ENCODE measurements at places on chromosomes 16 and 17. TPM values are rescaled to one million over a fixed set of nuclear protein-coding genes. Genes with fewer than 3 reads are reported as not detected.
A peak's percentile ranks its signal among the peaks of the same experiment; 100 is the strongest.

The TBX21 gene
- total RNA-seq = not detected

The CCDC40 gene
- total RNA-seq = 11.8 TPM

- H3K36me3 ChIP-seq = peaks cover under 1% of the 10 kb centered on the region
- H3K27ac ChIP-seq = no peak overlapping the region
- H3K4me1 ChIP-seq = peaks cover 11% of the 10 kb centered on the region
- no peaks in the 10 kb centered on the region for H3K27me3 ChIP-seq
- DNase-seq = peak; percentile 56
These were observed 264.2 kb downstream of the MRTFB start for GRCh38 chr16:14335297-14335696.

- no peaks in the 10 kb centered on the region for H3K36me3 ChIP-seq
- no peaks in the 10 kb centered on the region for H3K27me3 ChIP-seq
- H3K27ac ChIP-seq = no peak overlapping the region
These were observed 123.4 kb downstream of the NTN1 start for GRCh38 chr17:9144502-9145249.

GRCh38 chr17:66123163-66123562 is 68.8 kb downstream of the CEP112 start:
- H3K27ac ChIP-seq = no peak overlapping the region
- no peak overlapping the region for H3K4me3 ChIP-seq
- H3K27me3 ChIP-seq = no peaks in the 10 kb centered on the region

DNA sequence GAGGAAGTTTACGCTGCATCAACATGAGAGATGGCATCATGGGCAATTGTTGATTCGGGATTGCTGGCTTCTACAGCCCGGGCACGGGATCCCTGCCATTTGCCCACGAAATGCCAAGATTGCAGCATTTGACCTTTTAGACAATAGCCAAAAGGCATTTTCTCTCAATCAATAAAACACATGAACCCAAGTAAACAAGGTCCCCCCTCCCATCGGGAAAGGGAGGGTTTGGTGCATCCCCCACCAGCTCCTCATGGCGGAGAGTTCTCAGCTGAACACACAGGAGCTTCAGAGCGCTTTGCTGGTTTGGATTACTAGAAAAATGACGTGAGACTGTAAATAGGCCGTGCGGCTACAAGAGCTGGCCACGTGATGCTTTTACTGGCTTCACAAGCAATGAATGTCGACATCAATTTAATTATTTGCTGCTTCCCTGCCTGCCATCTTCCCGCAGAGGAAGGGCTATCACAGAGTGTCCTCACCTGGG is 147.6 kb downstream of the C16orf95 start:
- no peak overlapping the region for H3K27ac ChIP-seq
- peaks cover 7% of the 10 kb centered on the region for H3K27me3 ChIP-seq
- H3K4me3 ChIP-seq = no peak overlapping the region

DNA sequence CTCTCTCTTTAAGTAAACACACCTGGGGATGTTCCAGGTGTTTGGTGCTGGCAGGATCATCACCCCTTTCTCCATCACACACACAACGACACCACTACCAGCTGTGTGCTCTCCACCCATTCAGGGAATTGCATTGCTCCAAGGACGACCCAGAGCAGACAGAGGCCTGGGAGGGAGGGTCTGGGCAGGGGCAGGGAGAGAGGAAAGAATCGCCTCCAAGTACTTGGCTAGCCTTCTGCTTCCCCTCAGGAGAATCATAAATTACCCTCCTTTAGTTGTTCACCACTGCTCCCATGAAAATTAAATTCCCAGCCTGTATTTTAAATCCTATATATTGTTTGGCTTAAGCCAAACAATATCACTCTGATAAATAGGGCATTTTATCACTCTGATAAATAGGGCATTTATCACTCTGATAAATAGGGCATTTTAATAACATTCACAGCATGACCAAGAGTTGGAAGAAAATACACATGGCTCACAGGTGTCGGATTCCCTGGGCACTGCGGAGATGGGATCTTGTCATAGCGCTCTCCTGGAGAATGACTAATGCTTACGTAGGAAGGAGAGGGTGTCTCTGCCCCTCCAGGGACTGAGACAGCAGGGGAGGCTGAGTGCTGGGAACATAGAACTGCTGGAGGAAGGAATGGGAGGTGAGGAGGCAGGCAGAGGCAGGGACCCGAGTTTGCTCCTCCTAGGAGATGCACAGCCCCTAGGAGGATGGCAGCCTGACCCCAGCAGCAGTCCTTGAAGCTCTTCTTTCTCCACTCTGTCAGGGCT is 673.6 kb downstream of the HS3ST4 start:
- DNase-seq = no peak
- H3K27me3 ChIP-seq = no peaks in the 10 kb centered on the region
- H3K27ac ChIP-seq = no peak overlapping the region
- H3K4me1 ChIP-seq = no peaks in the 10 kb centered on the region
- H3K36me3 ChIP-seq = no peaks in the 10 kb centered on the region
- H3K4me3 ChIP-seq = no peak overlapping the region

- no peaks in the 10 kb centered on the region for H3K36me3 ChIP-seq
- no peak overlapping the region for H3K4me3 ChIP-seq
- no peak overlapping the region for H3K27ac ChIP-seq
- no peaks in the 10 kb centered on the region for H3K27me3 ChIP-seq
- peaks cover 2% of the 10 kb centered on the region for H3K4me1 ChIP-seq
These were observed 75.4 kb downstream of the YPEL2 start for GRCh38 chr17:59406808-59407381.

The ABCC11 gene
- under 0.01 TPM for total RNA-seq

- no peaks in the 10 kb centered on the region for H3K27me3 ChIP-seq
- H3K4me3 ChIP-seq = no peak overlapping the region
- H3K36me3 ChIP-seq = no peaks in the 10 kb centered on the region
- H3K27ac ChIP-seq = no peak overlapping the region
These were observed 18.6 kb downstream of the BRCA1 start for GRCh38 chr17:43106552-43106951.

- H3K4me3 ChIP-seq = no peak overlapping the region
- H3K27me3 ChIP-seq = no peaks in the 10 kb centered on the region
- peak; percentile 41 for DNase-seq
- peaks cover 15% of the 10 kb centered on the region for H3K4me1 ChIP-seq
- peak overlapping the region; percentile 63 for H3K27ac ChIP-seq
- H3K36me3 ChIP-seq = no peaks in the 10 kb centered on the region
These were observed 364.9 kb upstream of the PMFBP1 start for GRCh38 chr16:72536723-72537435.

DNA sequence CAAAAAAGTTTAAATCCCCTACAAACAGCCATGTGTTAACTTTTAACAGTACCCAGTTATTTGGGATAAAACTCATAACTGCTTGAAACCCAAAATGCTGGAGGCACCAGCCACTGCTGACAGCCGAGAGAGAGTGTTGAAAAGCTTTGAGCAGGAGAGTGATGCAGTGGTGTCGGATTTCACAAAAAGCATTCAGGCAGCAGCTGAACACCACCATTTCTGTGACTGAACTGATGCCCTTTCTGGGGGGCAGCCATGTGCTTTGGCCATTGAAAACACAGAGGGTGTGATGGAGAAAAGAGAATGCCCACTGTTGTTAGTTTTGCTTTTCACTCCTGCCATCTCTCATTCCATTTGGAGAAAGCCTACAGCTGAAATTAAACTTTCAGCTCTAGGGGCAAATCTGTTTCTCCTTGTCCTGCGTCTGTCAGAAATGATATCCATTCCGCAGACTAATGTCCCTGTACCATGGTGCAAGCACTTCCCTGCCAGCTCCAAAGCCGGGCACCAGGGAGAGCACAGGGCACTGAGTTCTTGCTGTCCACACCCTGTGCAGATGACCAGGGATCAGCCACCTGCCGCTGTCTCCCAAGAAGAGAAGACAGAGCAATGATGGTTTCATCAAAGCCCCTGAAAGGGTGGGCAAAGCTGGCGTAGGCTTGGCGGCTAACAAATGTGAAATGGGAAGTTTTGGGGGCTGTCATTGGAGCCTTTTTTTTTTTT is 16.6 kb upstream of the MLYCD start:
- no peak overlapping the region for H3K27ac ChIP-seq
- no peak overlapping the region for H3K4me3 ChIP-seq
- H3K4me1 ChIP-seq = no peaks in the 10 kb centered on the region
- no peaks in the 10 kb centered on the region for H3K36me3 ChIP-seq

- DNase-seq = peak; percentile 17
- H3K27ac ChIP-seq = no peak overlapping the region
- no peaks in the 10 kb centered on the region for H3K4me1 ChIP-seq
- no peak overlapping the region for H3K4me3 ChIP-seq
These were observed 25.2 kb downstream of the CNGB1 start for GRCh38 chr16:57945740-57946138.

The PRCD gene
- total RNA-seq = 5.3 TPM

GRCh38 chr17:65509032-65509431 is 52.4 kb downstream of the AXIN2 start:
- H3K27ac ChIP-seq = no peak overlapping the region
- H3K36me3 ChIP-seq = no peaks in the 10 kb centered on the region
- H3K4me1 ChIP-seq = no peaks in the 10 kb centered on the region
- no peak for DNase-seq

GRCh38 chr16:27579087-27579980 is 29.4 kb downstream of the KATNIP start:
- no peaks in the 10 kb centered on the region for H3K36me3 ChIP-seq
- H3K4me1 ChIP-seq = peaks cover 20% of the 10 kb centered on the region
- no peaks in the 10 kb centered on the region for H3K27me3 ChIP-seq
- no peak for DNase-seq

DNA sequence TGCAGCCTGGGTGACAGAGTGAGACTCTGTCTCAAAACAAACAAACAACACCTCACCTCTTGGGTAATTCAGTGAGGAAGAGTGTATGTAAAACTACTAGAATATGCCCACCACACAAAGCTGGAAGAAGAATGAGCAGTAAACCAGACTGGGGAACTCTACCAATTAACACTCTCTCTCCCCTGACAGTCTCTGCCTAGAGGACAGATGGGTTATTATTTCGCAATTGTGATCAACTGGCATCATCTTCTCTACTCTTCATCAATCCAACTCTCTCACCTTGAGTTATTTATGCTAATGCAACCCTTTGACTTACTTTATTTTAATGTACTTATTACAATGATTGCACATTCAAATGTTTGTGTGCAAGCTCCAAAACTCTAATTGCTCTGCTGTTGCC is 205.6 kb downstream of the XYLT1 start:
- H3K27me3 ChIP-seq = no peaks in the 10 kb centered on the region
- H3K27ac ChIP-seq = no peak overlapping the region
- H3K36me3 ChIP-seq = no peaks in the 10 kb centered on the region
- H3K4me3 ChIP-seq = no peak overlapping the region
- DNase-seq = no peak

DNA sequence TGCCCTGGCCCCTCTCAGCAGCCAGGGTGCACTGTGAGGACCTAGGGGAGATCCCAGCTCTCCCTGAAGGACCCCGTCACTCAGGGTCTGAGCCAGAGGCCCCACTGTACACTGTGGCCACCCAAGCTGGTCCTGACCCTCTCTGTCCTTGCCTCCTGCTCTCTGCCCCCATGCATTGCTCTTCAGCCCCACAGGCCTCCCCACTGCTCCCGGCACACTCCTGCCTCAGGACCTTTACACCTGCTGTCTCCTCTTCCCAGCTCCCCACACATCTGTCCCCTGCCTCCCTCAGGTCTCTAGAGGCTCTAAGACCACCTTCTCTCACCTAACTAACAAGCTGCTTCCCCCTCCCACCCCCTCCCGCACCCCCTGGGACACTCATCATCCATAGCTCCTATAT is 12.9 kb upstream of the RAI1 start:
- no peak for DNase-seq
- H3K4me3 ChIP-seq = no peak overlapping the region
- no peaks in the 10 kb centered on the region for H3K4me1 ChIP-seq
- no peak overlapping the region for H3K27ac ChIP-seq
- peaks cover 8% of the 10 kb centered on the region for H3K27me3 ChIP-seq
- H3K36me3 ChIP-seq = no peaks in the 10 kb centered on the region

- no peaks in the 10 kb centered on the region for H3K4me1 ChIP-seq
- no peaks in the 10 kb centered on the region for H3K27me3 ChIP-seq
- DNase-seq = no peak
- no peaks in the 10 kb centered on the region for H3K36me3 ChIP-seq
- no peak overlapping the region for H3K27ac ChIP-seq
These were observed 115.8 kb upstream of the NOL11 start for GRCh38 chr17:67601897-67602296.

- no peak overlapping the region for H3K4me3 ChIP-seq
- H3K27me3 ChIP-seq = peaks cover 27% of the 10 kb centered on the region
- no peaks in the 10 kb centered on the region for H3K36me3 ChIP-seq
- peaks cover 16% of the 10 kb centered on the region for H3K4me1 ChIP-seq
These were observed 16.9 kb upstream of the CCL22 start for GRCh38 chr16:57341441-57342303.

DNA sequence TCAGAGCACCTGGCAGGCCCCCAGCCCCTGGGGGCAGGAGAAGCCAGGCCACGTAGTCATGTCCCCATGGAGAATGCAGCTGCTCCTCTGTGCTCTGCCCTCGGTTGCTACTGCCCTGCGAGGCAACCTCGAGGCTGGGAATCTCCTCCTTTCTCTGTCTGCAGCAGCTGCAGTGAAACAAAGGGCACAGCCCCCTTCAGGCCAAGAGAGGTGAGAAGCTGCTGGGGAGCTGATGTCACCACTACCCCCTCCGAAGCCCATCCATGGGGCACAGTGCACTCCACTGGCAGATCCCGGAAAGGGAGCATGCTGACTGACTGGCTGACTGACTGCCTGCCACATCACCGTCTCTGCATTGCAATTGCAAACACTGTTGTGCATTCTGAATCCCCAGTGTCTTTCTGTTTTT is 103.7 kb downstream of the GRIN2A start:
- H3K4me1 ChIP-seq = no peaks in the 10 kb centered on the region
- no peaks in the 10 kb centered on the region for H3K27me3 ChIP-seq
- H3K36me3 ChIP-seq = no peaks in the 10 kb centered on the region
- no peak overlapping the region for H3K4me3 ChIP-seq
- no peak overlapping the region for H3K27ac ChIP-seq

The KRTAP1-1 gene
- total RNA-seq = 2.4 TPM

- H3K36me3 ChIP-seq = peaks cover 43% of the 10 kb centered on the region
- peaks cover 43% of the 10 kb centered on the region for H3K4me1 ChIP-seq
- H3K27me3 ChIP-seq = no peaks in the 10 kb centered on the region
- H3K4me3 ChIP-seq = no peak overlapping the region
- peak overlapping the region; percentile 1 for H3K27ac ChIP-seq
- DNase-seq = peak; percentile 86
These were observed 4.1 kb upstream of the FAAP100 start for GRCh38 chr17:81556175-81556691.

The AMDHD2 gene
- 94.8 TPM for total RNA-seq

- H3K27ac ChIP-seq = no peak overlapping the region
- H3K4me1 ChIP-seq = no peaks in the 10 kb centered on the region
- H3K36me3 ChIP-seq = no peaks in the 10 kb centered on the region
- no peak overlapping the region for H3K4me3 ChIP-seq
- no peak for DNase-seq
- no peaks in the 10 kb centered on the region for H3K27me3 ChIP-seq
These were observed 60.3 kb downstream of the GSG1L start for GRCh38 chr16:28003021-28003865.

- H3K36me3 ChIP-seq = no peaks in the 10 kb centered on the region
- H3K4me1 ChIP-seq = peaks cover 29% of the 10 kb centered on the region
- no peak overlapping the region for H3K4me3 ChIP-seq
- no peak overlapping the region for H3K27ac ChIP-seq
- DNase-seq = no peak
- no peaks in the 10 kb centered on the region for H3K27me3 ChIP-seq
These were observed 4.8 kb downstream of the CPPED1 start for GRCh38 chr16:12798846-12799245.
